Activated T-helper 17 cell treated with anti-CD3 and anti-CD28 coated beads, Interleukin-2, amount 50 U/mL, for 72 hours (primary cell): ENCODE measurements at places on chromosomes 4 and X. TPM values are rescaled to one million over a fixed set of nuclear protein-coding genes. Genes with fewer than 3 reads are reported as not detected.

The FAM9C gene
- total RNA-seq = 0.21 TPM

The VEGFC gene
- total RNA-seq = not detected

The GAGE2A gene
- total RNA-seq = not detected

The PPP4R3C gene
- total RNA-seq = not detected

The F11 gene
- total RNA-seq = not detected

The AVPR2 gene
- 0.32 TPM for total RNA-seq

The OCRL gene
- total RNA-seq = 1.1 TPM

The CENPVL2 gene
- total RNA-seq = not detected

The PABPC4L gene
- total RNA-seq = not detected

The VCX2 gene
- not detected for total RNA-seq

The TMPRSS11E gene
- total RNA-seq = not detected

The TMEM165 gene
- 60.5 TPM for total RNA-seq

The CETN2 gene
- total RNA-seq = 5.2 TPM

The RENBP gene
- 4.7 TPM for total RNA-seq

The TET2 gene
- 41.8 TPM for total RNA-seq

The FGFBP1 gene
- not detected for total RNA-seq

The PPP1R2C gene
- total RNA-seq = not detected

The PDE5A gene
- total RNA-seq = 0.58 TPM

The ACOT9 gene
- total RNA-seq = 40.1 TPM

The LDOC1 gene
- total RNA-seq = 12.5 TPM

The MAGIX gene
- total RNA-seq = 1.5 TPM

The KDR gene
- not detected for total RNA-seq

The ZNF711 gene
- 0.32 TPM for total RNA-seq

The IL2 gene
- 1.6 TPM for total RNA-seq

The STK32B gene
- not detected for total RNA-seq

The EPGN gene
- not detected for total RNA-seq

The TMSB15C gene
- 5.4 TPM for total RNA-seq

The KIF4A gene
- total RNA-seq = 30.3 TPM

The CHRDL1 gene
- total RNA-seq = not detected

The GCNA gene
- total RNA-seq = 4.9 TPM

The MMAA gene
- 19.9 TPM for total RNA-seq

The UGT2B15 gene
- not detected for total RNA-seq

The DNAAF6 gene
- total RNA-seq = not detected

The DNAJB14 gene
- total RNA-seq = 43.4 TPM

The EDA2R gene
- 7.0 TPM for total RNA-seq

The SLC7A11 gene
- 5.7 TPM for total RNA-seq

The FSTL5 gene
- total RNA-seq = not detected

The MAGEB1 gene
- total RNA-seq = not detected
